ENCODE measurements at places on chromosomes 11 and 22.

- no peak for DNase-seq
Observed at GRCh38 chr11:20089367-20089766, 70.9 kb downstream of the DBX1 start.

- DNase-seq: no peak
Observed at GRCh38 chr11:109769858-109770257, 323.3 kb upstream of the ZC3H12C start.

GRCh38 chr11:128503245-128503991, 83.9 kb downstream of the ETS1 start:
- DNase-seq: no peak

DNA sequence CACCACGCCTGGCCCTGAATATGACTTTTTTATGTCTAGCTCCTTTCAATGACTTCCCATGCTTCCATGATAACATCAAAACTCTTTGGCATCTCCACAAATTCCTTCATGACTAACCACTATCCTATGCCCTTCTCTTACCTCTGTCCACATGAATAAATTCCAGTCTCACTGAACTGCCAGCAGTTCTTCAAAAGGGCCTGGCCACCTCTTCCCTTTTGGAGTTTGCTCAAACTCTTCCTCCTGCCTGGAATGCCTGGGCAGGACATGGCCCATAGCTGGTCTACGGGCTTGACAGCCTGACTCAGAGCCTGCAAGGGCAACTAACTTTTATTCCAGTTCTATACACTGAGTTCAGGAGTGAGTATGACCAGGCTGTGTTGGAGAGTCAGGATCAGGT, 41.8 kb upstream of the ZBTB16 start:
- no peak for DNase-seq

DNA sequence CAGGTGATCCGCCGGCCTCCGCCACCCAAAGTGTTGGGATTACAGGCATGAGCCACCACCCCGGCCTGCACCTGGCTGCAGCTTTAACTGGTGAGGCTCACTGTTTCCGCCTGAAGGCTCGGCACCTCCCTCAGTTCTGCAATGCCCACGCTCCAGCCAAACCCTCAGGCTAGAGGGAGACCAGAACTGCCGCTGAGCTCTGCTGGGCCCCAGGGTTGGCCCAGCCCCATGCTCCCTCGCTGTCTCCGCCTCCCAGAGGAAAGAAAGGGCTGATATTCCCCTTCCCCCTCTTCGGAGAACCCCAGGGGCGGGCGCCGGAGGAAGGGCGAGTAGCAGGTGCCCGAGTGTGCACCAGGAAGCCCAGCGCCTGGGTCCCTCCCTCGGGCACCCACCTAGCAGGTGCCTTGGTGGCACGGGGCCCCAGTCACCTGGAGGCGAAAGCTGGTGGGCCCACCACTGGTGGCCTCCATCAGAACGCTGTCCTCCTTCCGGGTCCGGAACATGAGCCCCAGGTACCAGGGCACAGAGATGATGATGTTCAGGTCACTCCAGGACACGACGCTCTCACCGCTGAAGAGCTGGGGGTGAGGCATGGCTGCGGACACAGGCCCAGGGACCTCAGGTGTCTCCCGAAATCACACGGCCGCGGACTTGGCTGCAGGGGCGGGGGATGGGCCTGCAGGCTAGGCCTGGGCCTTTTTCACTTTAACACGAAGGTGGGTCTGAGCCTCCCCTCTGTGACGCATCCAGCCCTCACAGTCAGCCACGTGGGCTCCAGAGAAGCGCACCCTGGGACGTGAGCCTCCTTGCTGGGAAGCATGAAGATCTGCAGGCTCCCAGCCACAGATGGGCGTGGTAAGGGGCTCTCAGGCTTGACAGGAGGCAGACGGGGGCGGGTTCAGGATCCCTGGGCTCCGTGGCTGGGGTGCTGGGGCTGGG, 73.3 kb downstream of the TRMU start:
- no peak for DNase-seq

DNA sequence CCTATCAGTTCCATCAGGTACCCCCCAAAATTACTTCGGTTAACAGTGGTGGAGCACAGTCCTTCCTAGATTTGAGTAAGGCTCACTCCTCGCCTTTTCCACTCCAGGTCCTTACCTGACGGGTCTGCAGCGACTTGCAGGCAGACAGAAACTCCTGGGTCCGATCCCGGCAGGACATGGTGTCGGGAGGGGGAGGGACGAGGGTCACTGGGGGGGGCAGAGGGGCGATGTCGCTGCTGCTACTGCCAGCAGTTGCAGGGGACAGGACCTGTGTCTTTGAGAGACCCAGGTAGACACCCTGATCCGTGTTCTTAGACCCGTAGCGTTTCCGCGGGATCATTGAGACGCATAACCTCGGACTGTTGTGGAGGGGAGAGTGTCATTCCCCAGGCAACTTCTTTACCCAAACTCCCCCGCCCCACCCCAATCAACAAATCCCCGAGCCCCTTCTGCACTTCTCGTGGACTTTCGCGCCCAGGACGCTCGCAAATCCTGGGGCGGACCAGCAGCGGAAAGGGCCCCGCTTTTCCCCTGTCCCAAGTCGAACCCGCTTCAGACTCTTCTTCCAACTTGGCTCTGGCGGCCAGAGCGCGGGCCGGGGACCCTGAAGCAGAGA, 839 bp downstream of the STX5 start:
- DNase-seq: peak; percentile 57

- no peak for DNase-seq
Observed at GRCh38 chr11:1406571-1407485, 17.1 kb downstream of the BRSK2 start.

GRCh38 chr11:115625502-115625901, 121.3 kb upstream of the CADM1 start:
- DNase-seq: no peak

- DNase-seq: peak; percentile 97
Observed at GRCh38 chr22:46087816-46088277, 62.5 kb upstream of the PPARA start.

DNA sequence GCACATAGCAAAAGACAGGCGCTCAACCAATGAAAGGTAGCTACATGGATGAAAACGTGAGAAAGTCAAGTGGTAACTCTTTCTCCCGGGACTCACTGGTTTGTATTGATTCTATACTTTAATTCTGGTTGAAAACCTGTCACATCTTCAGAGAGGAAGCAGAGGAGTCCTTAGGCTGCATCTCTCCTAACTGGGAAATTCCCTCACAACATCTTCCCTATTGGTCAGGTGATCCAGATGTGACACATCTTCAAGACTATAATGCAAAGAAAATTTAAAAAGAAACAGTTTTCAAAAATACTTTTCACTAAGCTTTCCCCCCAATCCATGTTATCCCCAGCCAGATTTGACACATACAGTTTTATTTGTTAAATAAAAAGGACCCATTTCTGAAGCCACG, 62.7 kb upstream of the RCN1 start:
- DNase-seq: no peak

GRCh38 chr11:11461473-11461872, 108.4 kb upstream of the CSNK2A3 start:
- peak; percentile 53 for DNase-seq

- DNase-seq: no peak
Observed at GRCh38 chr11:75476739-75477613, 44.0 kb upstream of the KLHL35 start.

GRCh38 chr11:67308031-67308866, 4.9 kb downstream of the SSH3 start:
- no peak for DNase-seq

DNA sequence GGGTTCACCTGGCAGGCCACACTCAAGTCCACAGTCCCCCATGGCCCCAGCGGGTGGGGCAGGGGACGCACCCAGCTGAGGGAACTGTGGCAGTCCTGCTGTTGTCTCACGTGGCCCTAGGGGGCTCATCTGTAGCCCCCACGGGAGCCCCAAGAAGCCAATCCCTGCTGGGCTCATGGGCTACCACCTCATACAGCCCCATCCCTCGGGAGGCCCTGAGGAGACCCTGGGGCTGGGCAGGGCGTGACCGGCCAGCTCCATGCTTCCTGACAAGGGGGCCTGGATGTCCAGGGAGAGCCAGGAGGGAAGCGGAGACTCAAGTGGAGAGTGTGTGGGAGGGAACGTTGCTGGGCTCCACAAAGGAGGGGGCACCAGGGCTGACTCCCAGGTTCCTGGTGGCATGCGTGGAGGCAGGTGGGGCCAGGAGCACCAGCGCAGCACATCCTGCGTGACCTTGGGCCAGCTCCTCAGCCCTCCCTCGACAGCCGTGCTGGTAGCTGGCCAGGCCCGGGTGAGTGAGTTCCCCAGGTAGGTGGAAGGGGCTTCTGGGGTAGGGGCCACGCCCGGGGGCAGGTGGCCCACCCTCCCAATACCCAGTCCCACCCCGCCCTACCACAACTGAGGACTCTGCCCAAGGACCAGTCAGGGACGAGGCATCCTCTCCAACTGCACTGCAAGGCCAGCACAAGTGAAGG, 7.9 kb downstream of the RTN4R start:
- DNase-seq: no peak

DNA sequence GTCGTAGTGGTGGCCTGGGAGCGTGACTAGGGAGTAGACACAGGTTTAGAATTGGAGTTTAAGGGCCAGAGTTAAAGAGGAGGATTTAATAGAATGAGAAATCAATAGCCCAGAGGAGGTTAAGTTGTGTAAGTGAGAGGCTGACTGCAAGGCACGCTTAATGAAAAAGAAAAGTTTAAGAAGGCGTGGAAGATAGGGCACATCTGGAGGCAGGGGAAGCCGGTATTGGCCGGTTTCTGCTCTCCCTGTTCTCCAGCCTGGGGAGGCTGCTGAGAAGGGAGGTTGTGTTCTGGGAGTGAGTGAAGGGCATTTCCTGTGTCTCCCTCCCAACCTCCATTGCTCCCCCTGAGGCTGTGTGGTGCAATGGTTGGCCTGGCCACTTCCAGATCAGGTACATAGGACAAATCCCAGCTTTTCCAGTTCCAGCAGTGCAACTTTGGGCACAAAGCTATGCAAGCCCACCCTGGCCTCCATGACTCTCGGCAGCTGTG, 6.3 kb downstream of the GRIK4 start:
- no peak for DNase-seq

- DNase-seq: no peak
Observed at GRCh38 chr11:77170107-77170506, 42.1 kb downstream of the MYO7A start.

GRCh38 chr11:11265994-11266606, 87.0 kb downstream of the CSNK2A3 start:
- no peak for DNase-seq

DNA sequence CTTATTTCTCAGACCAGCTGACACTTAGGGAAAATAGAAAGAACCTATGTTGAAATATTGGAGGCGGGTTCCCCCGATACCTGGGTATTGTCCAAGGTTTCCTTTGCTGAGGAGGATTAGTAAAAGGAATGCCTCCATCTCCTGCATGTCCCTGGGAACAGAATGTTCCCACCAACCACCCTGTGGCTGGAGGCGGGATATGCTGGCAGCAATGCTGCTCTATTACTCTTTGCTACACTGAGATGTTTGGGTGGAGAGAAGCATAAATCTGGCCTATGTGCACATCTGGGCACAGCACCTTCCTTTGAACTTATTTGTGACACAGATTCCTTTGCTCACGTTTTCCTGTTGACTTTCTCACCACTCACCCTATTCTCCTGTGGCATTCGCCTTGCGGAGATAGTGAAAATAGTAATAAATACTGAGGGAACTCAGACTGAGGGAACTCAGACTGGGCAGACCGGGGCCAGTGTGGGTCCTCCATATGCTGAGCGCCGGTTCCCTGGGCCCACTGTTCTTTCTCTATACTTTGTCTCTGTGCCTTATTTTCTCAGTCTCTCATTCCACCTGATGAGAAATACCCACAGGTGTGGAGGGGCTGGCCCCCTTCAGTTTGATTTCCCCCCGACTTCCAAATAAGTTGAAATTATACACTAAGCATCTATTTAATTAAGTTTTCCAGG, 32.1 kb downstream of the IGLL1 start:
- DNase-seq: no peak

DNA sequence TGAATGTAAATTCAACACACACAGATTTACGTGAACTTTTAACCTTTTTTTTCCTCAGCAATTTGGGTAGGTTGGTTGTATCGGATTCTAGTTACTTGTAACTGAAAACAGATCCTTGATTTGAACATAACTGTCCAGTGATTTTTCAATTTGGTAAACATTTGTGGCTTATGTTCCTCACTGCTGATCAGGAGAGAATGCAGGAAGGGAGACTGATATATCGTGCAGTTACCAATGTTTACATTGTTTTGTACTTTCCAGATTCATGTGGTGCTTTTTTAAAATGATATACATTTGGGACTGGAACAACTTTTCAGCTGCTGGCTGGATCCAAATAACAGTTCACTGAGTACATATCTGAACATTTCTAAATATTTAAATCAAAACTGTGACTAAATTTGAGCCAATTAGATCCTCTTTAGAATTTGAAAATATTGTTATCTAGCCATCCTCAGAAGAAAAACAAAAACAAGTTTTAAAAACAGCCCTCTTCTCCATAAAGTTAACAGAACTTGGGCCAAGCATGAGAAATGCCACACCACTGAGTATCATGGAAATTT, 84.3 kb upstream of the MTMR2 start:
- no peak for DNase-seq

- DNase-seq: peak; percentile 28
Observed at GRCh38 chr11:6298605-6299004, 21.7 kb downstream of the CAVIN3 start.

DNA sequence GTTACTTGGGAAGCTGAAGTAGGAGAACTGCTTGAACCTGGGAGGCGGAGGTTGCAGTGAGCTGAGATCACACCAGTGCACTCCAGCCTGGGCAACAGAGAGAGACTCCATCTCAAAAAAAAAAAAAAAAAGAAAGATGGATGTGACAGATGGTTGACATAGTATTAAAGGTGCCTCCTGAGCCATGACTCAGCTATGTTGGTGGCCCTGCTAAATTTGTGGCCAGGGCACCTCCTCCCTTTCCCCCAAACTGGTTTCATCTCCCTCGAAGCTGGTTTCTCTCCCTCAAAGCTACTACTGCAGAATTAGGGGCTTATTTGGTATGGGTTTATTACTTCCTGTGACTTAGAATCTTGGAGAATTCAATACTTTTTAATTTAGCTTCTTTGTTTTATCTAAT, 31.5 kb downstream of the SDHD start:
- DNase-seq: no peak

DNA sequence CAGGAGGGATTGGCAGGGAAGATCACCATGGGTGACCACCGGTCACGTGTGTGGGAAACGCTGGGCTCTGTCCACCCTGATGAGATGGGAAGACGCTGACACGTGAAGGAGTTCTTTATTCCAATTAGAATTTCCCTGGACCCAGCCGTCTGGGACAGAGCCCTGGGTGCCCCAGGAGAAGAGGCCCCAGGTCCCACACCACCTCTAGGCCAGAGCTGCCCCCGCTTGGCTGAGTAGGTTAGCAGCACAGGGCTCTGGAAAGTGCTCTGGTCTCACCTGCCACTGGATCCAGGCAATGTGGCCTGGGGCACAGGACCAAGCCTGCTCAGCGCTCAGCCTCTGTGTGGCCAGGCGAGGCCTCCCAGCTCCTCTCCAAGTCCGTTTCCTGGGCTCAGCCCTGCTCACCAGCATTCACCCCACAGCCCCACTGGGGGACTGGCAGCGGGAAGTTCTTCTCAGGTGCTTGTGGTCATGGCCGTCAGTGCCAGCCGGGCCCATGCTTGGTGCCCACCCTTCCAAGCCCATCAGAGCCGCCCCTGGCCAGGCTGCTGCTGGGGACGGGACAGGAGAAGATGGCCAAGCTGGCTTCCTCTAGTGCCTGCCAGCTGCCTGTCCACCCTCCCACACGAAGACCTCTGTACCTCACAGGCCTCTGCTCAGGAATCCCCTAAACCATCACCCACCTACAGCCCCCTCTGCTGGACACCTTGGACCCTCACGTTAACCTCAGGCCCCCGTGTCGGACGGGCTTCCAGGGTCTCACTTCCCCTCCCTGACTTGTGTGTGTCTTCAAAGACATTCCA, 62.5 kb upstream of the FGF3 start:
- DNase-seq: no peak
